Suprapubic skin (tissue), 4 donors: ENCODE measurements at places on chromosomes 12 and 14. TPM values are rescaled to one million over a fixed set of nuclear protein-coding genes. Genes with fewer than 3 reads are reported as not detected.

DNA sequence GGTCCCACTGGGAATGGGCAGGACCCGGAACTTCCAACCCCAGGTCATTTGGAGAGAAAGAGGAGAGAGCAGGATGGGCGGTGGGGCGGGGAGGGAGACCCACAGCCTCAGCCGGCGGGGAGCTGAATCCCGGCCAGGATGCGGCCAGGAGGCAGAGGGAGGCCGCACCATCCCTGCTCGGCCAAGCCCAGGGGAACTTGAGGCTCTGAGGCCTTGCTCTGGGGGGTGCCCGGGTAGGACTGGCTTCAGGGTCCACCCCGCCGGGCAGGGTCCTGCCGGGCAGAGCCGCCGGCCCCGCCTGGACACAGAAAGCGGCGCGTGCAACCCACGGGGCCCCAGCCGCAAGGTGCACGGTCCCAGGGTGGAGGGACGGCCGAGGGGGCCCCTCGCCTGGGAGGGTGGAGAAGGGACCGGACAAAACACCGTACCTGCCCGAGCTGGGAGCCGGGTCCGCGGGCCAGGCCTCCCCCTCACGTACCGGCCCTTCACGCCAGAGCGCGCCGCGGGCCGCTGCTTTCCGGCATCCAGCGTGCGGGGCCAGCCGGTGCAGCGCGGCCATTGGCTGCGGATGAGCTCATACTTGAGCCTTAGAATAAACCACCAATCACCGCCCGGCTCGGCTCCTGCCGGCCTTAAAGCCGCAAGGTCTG, at the start of gene RPS6KL1:
Gene RPS6KL1 (minus strand): TSS at position 509 of the 650 bp plus-strand sequence. CDS start 1,719 bp downstream, outside the sequence.
- no peak within 1 kb of the TSS for H3K27ac ChIP-seq
- no peaks in the 10 kb centered on the region for H3K36me3 ChIP-seq
- peaks cover 27% of the 10 kb centered on the region for H3K4me1 ChIP-seq
- no peaks in the 10 kb centered on the region for H3K27me3 ChIP-seq
- peak; percentile 89 for DNase-seq

GRCh38 chr12:56119361-56119796, 1.3 kb downstream of the ZC3H10 start:
- H3K4me1 ChIP-seq = peaks cover 32% of the 10 kb centered on the region
- DNase-seq = peak; percentile 80
- H3K36me3 ChIP-seq = peaks cover 13% of the 10 kb centered on the region
- no peaks in the 10 kb centered on the region for H3K27me3 ChIP-seq

DNA sequence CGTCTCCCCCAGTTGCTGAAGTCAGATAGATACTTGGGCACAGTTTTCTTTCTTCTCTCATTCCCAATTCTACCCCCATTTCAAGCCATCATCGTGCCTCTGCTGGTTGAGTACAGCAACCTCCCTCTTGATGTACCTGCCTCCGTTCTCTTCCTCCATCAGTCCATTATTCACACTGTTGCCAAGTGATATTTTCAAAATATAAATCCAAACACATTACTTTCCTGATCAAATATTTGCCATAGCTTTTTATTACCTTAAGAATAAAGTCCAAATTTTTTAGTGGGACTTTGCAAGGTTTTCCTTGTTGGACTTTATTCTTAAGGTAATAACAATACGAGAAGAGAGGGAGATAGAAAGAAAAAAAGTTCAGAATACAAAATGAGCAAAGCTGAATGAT, 18.6 kb upstream of the SSPN start:
- no peaks in the 10 kb centered on the region for H3K36me3 ChIP-seq
- H3K27ac ChIP-seq = no peak overlapping the region
- H3K4me3 ChIP-seq = no peak overlapping the region
- peaks cover 4% of the 10 kb centered on the region for H3K4me1 ChIP-seq

GRCh38 chr12:42789808-42790760, 200.5 kb upstream of the PRICKLE1 start:
- no peak for DNase-seq
- no peaks in the 10 kb centered on the region for H3K36me3 ChIP-seq

Gene KLC1
- total RNA-seq = 421 TPM

Gene PTPRQ
- 0.24 TPM for total RNA-seq
